Chondrocyte (in vitro differentiated cells): ENCODE measurements at places on chromosomes 2 and 18.

DNA sequence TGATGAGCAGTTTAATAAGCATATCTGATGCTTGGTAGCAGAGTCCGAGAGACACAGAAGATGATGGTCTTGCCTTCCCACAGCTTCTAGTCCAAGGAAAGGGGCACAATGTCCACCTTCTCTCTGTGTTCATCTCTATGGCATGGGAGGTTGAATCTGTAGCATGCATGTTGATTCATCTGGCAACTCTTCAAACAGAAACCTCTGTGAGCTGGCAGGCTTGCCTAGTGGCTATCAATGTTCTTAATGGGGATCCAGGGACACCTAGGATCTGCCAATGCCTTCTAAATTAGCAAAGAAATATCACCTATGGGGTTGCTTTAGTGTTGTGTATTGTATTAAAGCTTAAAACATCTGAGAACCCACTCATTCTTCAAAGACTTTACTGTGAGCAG lies 170.8 kb downstream of the INO80D start:
- H3K4me3 ChIP-seq, result no peak overlapping the region
- DNase-seq, result no peak
- H3K27me3 ChIP-seq, result peaks cover 6% of the 10 kb centered on the region
- H3K27ac ChIP-seq, result no peak overlapping the region
- H3K36me3 ChIP-seq, result no peaks in the 10 kb centered on the region

DNA sequence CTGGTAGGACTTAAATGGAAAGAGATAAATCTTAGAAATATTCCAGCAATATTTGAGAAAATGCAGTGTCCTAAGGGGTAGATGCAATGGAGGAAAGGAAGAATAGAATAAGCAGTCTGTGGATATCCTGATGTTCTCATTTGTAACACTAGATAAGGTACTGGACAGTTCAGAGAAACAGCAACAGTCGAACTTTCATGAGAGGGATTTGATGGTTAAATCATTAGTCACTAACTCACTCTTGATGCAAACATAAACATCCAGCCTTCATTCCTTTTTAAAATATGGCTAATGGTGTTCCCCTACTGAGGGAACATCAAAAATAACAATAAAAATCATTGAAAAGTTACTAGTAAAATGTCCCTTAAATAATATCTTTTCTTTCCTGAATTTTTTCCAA lies 211.4 kb upstream of the SLC39A10 start:
- peaks cover 7% of the 10 kb centered on the region for H3K27me3 ChIP-seq
- no peaks in the 10 kb centered on the region for H3K4me1 ChIP-seq
- no peak overlapping the region for H3K27ac ChIP-seq
- no peak overlapping the region for H3K4me3 ChIP-seq
- peaks cover 2% of the 10 kb centered on the region for H3K36me3 ChIP-seq

DNA sequence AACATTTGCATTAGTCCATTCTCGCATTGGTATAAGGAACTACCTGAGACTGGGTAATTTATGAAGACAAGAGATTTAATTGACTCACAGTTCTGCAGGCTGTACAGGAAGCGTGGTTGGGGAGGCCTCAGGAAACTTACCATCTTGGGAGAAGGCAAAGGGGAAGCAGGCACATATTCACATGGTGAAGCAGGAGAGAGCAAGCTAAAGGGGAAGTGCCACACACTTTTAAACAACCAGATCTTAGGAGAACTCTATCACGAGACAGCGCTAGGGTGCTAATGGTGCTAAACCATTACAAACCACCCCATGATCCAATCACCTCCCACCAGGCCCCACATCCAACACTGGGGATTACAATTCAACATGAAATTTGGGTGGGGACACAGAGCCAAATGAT lies 201.7 kb upstream of the MGAT5 start:
- H3K4me1 ChIP-seq, result no peaks in the 10 kb centered on the region
- H3K36me3 ChIP-seq, result peaks cover 1% of the 10 kb centered on the region
- no peak overlapping the region for H3K27ac ChIP-seq
- DNase-seq, result no peak
- H3K27me3 ChIP-seq, result peaks cover 10% of the 10 kb centered on the region

- H3K4me3 ChIP-seq, result no peak overlapping the region
- H3K27me3 ChIP-seq, result no peaks in the 10 kb centered on the region
- peaks cover 13% of the 10 kb centered on the region for H3K4me1 ChIP-seq
- no peak overlapping the region for H3K27ac ChIP-seq
- H3K36me3 ChIP-seq, result no peaks in the 10 kb centered on the region
- DNase-seq, result no peak
These were observed 85.4 kb upstream of the HS6ST1 start for GRCh38 chr2:128403814-128404708.

DNA sequence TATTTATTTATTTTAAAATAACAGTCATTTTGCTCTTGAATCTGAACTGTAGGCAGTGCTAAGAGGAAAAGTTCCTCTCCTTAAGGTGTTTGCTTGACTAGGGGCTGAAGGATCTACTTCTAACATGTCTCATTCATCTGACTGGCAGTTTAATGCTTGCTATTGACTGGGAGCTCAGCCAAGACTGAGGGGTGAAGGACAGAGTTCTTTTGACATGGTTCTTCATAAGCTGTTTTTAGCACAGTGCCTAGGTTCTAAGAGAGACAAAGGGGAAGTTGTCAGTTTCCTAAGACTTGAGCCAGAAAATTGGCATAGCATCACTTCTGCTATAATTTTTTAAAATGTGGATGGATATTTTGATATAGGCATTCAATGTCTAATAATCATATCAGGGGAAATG lies 73.0 kb downstream of the COMMD1 start:
- no peak for DNase-seq
- no peak overlapping the region for H3K27ac ChIP-seq
- H3K4me1 ChIP-seq, result peaks cover 10% of the 10 kb centered on the region

DNA sequence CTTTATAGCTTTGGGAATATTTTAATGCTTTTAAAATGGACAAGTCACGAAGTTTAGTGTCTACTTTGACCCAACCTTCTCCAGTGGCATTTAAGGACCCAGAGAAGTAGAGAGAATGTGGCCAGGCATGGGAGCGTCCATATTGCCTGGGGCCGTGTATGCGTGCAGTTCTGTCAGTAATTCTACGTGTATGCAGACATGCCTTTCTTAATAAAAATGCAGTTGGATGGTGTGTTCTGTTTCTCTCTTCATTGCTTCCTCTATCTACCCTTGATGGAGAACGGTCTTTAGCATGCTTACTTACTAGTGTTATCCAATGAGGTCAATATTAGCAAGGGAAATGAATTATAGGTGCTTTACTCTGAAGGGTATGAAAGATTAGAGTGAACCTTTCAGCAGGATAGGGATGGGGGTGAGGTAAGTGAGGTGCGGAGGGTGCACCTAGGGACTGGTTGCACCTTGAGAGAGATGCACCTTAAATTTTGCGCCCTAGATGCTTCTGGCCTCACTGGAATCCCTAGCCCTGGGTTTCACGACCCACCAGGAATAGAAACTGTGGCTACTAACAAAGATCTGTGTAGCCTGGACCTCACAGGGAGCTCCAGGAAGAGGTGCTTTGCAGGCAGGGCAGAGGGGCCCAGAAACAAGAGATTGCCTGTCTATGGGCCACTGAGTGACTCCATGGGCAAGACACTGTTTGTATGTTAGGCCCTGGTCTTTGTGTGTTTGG lies 194.3 kb downstream of the MYCN start:
- H3K4me3 ChIP-seq, result no peak overlapping the region
- no peaks in the 10 kb centered on the region for H3K36me3 ChIP-seq
- DNase-seq, result no peak
- H3K4me1 ChIP-seq, result no peaks in the 10 kb centered on the region

DNA sequence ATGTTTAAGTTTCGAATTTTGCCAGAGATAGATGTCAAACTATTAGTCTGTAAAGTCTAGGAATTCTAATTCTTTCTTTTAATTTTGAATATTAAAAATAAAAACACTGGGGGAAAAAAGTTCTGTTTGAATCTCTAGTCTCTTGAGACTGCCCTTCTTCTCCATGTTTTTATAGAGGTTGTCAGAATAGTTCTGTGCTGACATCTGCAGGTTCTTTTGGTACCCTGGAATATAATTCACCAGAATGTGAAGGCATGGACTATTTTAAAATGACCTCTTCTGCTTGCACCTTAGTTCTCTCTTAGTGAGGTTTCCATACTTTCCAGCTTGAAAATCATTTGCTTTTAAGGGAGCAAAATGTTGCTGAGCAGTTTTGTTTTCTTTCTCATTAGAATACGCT lies 121.0 kb upstream of the MSTN start:
- H3K27me3 ChIP-seq, result no peaks in the 10 kb centered on the region
- H3K4me3 ChIP-seq, result no peak overlapping the region
- H3K27ac ChIP-seq, result no peak overlapping the region
- H3K36me3 ChIP-seq, result no peaks in the 10 kb centered on the region
